Uterus (tissue), 4 donors: ENCODE measurements at places on chromosomes 7 and 10.

DNA sequence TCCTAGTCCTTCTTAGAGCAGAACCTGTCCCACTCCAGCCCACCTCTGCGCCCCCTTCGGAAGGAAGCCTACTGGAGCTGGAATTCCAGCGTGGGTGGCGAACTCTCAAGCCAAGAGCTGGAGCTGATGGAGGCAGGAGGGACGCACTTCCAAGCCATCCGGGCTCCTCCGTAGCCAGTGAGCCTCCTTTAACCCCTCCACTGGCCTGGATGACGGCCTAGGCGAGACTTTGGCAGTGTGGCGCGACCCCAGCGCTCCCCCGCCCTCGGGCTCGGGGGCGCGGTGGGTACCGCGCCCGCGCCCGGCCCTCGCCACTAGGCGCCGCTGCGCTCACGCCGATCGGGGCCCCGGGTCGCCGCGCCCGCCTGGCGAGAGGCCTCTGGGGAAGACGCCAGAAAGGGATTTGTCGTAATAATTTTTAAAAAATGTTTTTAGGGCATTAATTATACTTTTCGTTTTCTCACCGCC, 5.1 kb upstream of the EMX2 start:
- DNase-seq = peak; percentile 62

- DNase-seq = no peak
These were observed 131.2 kb upstream of the MKI67 start for GRCh38 chr10:128257428-128257827.

- no peak for DNase-seq
These were observed 9.8 kb downstream of the USP6NL start for GRCh38 chr10:11601670-11602069.

DNA sequence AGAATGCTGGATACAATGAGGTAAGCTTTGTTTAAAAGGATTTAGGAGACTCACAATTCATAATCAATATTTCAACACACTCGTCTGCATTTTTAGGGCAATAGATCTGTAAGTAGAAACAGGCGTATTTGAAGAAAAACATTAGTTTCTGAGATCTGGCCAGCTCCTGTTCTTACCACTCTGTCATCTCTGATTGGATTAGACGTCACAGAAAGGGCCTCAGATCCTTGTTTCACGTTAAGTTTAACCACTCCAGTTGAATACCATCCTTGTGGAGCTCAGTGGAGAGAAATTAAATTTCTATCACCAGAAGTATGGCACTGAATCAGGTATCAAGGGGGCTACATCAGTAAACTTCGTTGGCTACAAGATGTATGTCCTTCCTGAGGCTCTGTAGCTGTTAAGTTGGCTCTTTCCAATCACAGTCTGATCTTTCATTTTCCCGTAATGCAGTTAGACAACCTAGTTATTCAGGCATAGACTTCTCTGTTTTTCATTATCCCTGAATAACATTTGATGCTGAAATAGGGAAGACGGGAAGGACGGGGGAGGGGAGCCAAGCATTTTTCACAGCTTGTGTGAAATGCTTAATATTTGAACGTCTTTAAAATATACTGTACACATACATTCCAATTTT, 659.2 kb upstream of the GALNT17 start:
- no peak for DNase-seq

DNA sequence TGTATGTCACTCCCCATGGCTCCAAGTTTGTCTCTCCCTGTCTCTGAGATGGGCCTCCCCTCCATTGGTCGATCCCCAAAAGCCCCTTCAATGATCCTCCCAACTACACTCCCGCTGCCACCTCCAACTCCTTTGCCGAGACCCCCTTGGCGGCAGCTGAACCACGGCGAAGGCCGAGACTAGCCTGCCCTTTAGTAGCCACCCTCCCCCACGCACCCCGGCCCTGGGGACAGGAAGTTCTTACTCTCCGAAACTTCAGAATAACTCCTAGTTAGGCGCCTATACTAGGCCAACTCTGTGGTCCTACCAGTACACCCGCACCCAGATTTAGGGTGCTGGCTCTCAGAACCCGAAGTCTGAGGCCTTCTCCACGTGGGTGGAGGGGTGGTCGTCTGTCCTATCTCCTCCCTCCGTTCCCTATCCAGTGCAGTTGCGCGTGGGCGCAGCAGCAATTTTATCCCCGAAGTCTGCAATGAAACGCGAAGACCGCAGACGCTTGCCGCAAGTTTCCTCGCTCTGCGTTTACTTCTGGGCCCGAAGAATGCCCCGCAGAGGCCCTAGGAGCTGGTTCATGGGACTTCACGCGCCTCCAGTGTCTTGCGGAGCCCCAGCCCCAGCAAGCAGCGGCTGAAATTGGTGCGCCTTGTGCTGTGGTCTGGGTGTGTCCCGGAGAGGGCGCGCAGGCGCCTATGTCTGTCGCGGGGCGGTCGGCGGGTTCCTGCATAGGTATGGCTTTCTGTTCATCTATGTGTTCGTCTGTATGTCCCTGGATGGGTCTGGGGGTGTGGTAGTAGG, 82.6 kb upstream of the SLF2 start:
- DNase-seq = no peak
